T-helper 17 cell (primary cell): ENCODE measurements at places on chromosomes 2 and 18. TPM values are rescaled to one million over a fixed set of nuclear protein-coding genes. Genes with fewer than 3 reads are reported as not detected.

DNA sequence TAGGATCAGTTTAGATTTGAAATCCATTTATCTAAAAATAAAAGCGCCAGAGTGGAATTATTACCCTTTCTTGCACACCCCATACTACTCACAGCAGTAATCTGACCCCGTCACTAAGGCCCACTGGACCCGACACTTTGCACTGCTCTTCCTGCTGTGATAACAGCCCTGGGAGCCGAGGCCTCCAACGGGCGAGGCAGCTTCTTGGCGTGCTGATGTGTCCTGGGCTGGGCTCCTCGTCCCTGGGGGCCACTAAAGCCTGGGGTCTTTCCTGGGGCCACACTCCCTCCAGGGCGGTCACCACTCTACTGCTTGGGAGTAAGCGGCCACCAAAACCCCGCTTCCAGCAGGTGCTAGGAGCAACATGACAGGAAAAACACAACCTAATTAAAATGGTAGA lies 61.7 kb downstream of the ZAP70 start:
- H3K27me3 ChIP-seq, result no peaks in the 10 kb centered on the region
- peaks cover 8% of the 10 kb centered on the region for H3K36me3 ChIP-seq
- H3K27ac ChIP-seq, result no peak overlapping the region
- no peak overlapping the region for H3K4me3 ChIP-seq
- DNase-seq, result no peak

- no peak overlapping the region for H3K4me3 ChIP-seq
- peaks cover 8% of the 10 kb centered on the region for H3K27me3 ChIP-seq
- no peaks in the 10 kb centered on the region for H3K4me1 ChIP-seq
- H3K36me3 ChIP-seq, result peaks cover 4% of the 10 kb centered on the region
- no peak for DNase-seq
These were observed 77.8 kb upstream of the GPC1 start for GRCh38 chr2:240357641-240358012.

- H3K27ac ChIP-seq, result peak overlapping the region; percentile 100
- H3K4me1 ChIP-seq, result peaks cover 35% of the 10 kb centered on the region
- no peak for DNase-seq
- peak overlapping the region; percentile 98 for H3K4me3 ChIP-seq
- H3K36me3 ChIP-seq, result peaks cover 12% of the 10 kb centered on the region
These were observed 2.2 kb downstream of the MMADHC start for GRCh38 chr2:149585166-149585885.

- H3K27me3 ChIP-seq, result no peaks in the 10 kb centered on the region
- H3K27ac ChIP-seq, result no peak overlapping the region
- no peaks in the 10 kb centered on the region for H3K4me1 ChIP-seq
- DNase-seq, result no peak
- no peaks in the 10 kb centered on the region for H3K36me3 ChIP-seq
These were observed 276.0 kb downstream of the NCKAP5 start for GRCh38 chr2:133292259-133292658.

The ALPP gene
- 0.45 TPM for total RNA-seq

GRCh38 chr2:42788-43187 lies 3.5 kb downstream of the FAM110C start:
- DNase-seq, result no peak
- H3K27ac ChIP-seq, result no peak overlapping the region
- H3K36me3 ChIP-seq, result peaks cover 2% of the 10 kb centered on the region
- H3K27me3 ChIP-seq, result peaks cover 57% of the 10 kb centered on the region
- peaks cover 12% of the 10 kb centered on the region for H3K4me1 ChIP-seq

- H3K4me3 ChIP-seq, result peak overlapping the region; percentile 94
- peak; percentile 35 for DNase-seq
- peaks cover 3% of the 10 kb centered on the region for H3K36me3 ChIP-seq
- peak overlapping the region; percentile 84 for H3K27ac ChIP-seq
- H3K27me3 ChIP-seq, result peaks cover 9% of the 10 kb centered on the region
- H3K4me1 ChIP-seq, result peaks cover 14% of the 10 kb centered on the region
These were observed 1.8 kb downstream of the KIF5C start for GRCh38 chr2:148876595-148877402.
